ENCODE measurements at places on chromosomes 2 and 18. TPM values are rescaled to one million over a fixed set of nuclear protein-coding genes. Genes with fewer than 3 reads are reported as not detected.

The MYO5B gene
- total RNA-seq, result 9.9 TPM

The NR4A2 gene
- total RNA-seq, result 62.1 TPM

The IL18R1 gene
- 4.9 TPM for total RNA-seq

The CTDP1 gene
- total RNA-seq, result 15.7 TPM

The CPO gene
- 0.89 TPM for total RNA-seq

The ADCYAP1 gene
- total RNA-seq, result 0.27 TPM

The AMER3 gene
- total RNA-seq, result not detected

The ACVR1C gene
- 2.8 TPM for total RNA-seq

The BCL11A gene
- 1.6 TPM for total RNA-seq

The TMEM17 gene
- total RNA-seq, result 4.9 TPM

The SNORC gene
- 12.0 TPM for total RNA-seq

The WDR43 gene
- total RNA-seq, result 47.9 TPM

The CCDC68 gene
- total RNA-seq, result 8.6 TPM

The ANKRD23 gene
- 8.3 TPM for total RNA-seq

The KCNK3 gene
- 0.53 TPM for total RNA-seq

The RAMP1 gene
- 26.3 TPM for total RNA-seq

The CHRND gene
- not detected for total RNA-seq

The CYP1B1 gene
- total RNA-seq, result 237 TPM

The RAX gene
- not detected for total RNA-seq

All from sciatic nerve (tissue), 2 donors.